Bronchus fibroblast of lung (primary cell): ENCODE measurements at places on chromosomes 13 and 19. TPM values are rescaled to one million over a fixed set of nuclear protein-coding genes. Genes with fewer than 3 reads are reported as not detected.

CLDN10 gene
- not detected in 2 replicates for total RNA-seq

OR7D2 gene
- not detected in 2 replicates for total RNA-seq

RFPL4AL1 gene
- not detected in 2 replicates for total RNA-seq

SLC17A7 gene
- total RNA-seq: not detected in 2 replicates

TMEM38A gene
- 0.34 and 0.74 TPM in 2 replicates for total RNA-seq

OCEL1 gene
- 4.7 and 5.1 TPM in 2 replicates for total RNA-seq

SHISA2 gene
- total RNA-seq: 0.17 and 0.30 TPM in 2 replicates
